Activated gamma-delta T cell treated with Interleukin-2 at 50 U/mL for 16 hours (primary cell): ENCODE measurements at places on chromosomes 4 and X.

- DNase-seq, result no peak
These were observed 201.5 kb downstream of the NWD2 start for GRCh38 chr4:37446016-37446415.

GRCh38 chrX:68697465-68698125, 50.1 kb downstream of the STARD8 start:
- no peak for DNase-seq

GRCh38 chrX:34653811-34654210, 3.3 kb downstream of the TMEM47 start:
- no peak for DNase-seq

DNA sequence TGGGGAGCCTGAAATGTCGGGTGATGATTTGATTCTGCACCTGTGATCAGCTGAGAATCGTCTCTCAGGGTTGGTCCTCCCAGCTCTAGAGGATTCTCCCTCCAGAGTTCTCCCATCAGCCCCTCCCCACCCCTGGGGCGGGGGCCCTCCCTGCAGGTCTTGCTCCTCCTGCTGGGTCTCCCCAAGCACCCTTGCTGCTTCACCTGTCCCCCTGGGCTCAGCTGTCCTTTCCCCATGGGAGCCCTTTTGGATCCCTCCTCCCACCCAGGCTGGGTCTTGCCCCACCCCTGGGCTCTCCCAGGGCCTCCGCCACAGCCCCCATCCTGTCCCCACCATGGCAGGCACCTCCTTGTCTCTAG, 22.2 kb downstream of the PSAPL1 start:
- DNase-seq, result no peak

- DNase-seq, result no peak
These were observed 136.2 kb downstream of the CFAP299 start for GRCh38 chr4:80471756-80472155.

DNA sequence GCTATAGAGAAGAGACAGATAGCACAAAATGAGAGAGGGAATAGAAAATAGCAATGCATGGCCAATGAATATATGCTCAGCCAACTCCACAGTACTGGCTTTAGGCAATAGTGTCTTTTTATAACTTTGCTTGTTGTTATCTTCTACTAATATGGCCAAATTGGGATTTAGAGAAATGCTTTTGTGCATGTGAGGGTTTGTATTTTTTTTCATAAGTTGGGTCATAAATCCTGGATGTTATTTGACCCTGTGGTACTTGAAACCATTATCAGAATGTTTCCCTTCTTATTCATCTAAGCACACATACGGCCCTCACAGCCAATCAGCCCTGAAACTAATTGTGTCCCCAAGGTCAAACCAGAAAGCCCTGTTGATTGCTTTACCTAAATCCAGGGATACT, 35.2 kb upstream of the LPAR4 start:
- no peak for DNase-seq

GRCh38 chr4:170497689-170498088, 407.9 kb upstream of the AADAT start:
- no peak for DNase-seq

DNA sequence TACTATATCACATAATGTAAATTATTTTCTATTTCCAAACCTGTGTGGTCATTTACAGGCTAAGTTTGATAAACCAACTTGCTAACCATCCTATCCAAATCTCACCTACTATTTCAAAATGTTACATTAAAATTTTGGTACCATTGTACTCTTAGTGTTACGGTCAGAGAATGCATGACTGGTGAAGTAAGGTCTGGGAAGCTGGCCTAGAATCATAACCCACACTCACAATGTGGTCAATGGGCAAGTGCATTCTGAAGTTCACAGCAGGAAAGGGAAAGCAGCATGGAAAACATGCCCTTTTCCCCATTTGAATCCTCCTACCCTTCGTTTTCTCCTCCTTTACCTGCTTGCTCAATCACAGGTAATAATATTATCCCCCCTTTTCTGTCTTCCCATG, 54.4 kb downstream of the PPP3CA start:
- no peak for DNase-seq

DNA sequence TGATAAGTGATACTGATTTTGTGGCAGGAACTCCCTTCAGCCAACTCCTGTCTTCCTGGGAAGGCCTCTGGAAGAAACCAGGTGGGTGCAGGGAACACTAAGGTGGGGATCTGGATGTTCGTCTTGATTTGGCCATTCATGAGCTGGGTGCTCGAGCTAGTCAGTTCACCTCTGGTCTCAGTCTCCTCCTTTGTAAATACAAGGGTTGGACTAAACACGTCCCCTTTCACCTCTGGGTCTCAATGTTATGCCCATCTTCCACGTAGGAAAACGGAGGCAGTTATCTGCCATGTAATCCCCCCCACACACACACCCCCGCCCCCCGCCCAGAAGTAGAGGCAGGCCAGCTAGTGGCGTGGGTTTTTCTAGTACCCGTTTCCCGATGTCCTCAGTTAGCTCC, 4.1 kb upstream of the RS1 start:
- no peak for DNase-seq

- no peak for DNase-seq
These were observed 26.1 kb downstream of the KLHL34 start for GRCh38 chrX:21632027-21632426.

DNA sequence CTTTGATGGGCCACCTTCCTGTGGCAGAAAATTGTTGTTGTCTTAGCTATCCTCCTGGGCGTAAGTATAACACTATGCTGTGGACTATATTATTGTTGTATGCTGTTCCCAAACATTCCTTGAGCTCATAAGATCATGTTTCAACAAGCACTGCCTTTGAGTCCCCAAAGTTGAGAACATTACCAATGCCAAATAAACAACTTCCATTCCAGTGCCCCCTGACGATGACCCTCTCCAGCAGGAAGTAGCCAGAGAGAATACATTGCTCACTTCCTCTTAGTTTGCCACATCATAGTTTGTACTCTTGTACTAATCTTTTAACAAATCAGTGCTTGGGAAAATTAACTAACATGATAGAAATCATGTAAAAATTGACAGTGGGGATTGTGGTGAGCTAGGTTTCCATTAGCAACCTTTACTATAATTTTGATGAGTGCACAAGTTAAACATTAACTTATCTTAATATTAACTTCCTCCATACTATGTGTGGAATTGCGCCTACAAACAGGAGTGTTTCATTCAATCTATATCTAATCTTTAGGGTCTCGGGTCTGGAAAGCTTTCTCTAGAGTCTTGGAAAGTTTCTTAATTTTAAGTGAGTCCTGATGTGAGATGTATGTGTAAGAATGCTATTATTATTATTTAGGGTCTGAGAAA, 20.3 kb upstream of the DHX15 start:
- DNase-seq, result no peak

DNA sequence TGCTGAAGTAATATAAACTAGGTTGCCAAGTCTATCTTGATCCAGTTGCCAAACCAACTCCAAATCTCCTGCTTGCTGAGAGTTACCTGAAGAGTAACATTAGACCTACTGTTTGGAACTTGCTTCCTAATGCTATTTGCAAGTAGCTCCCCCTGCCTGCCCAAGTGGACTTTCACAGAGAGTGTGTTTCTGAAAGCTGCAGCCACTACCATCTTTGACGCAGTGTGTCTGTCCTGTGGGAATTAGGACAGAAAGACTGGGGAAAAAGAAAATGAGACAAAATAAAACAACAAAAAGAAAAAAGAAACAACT, 195.0 kb upstream of the HS3ST1 start:
- no peak for DNase-seq

DNA sequence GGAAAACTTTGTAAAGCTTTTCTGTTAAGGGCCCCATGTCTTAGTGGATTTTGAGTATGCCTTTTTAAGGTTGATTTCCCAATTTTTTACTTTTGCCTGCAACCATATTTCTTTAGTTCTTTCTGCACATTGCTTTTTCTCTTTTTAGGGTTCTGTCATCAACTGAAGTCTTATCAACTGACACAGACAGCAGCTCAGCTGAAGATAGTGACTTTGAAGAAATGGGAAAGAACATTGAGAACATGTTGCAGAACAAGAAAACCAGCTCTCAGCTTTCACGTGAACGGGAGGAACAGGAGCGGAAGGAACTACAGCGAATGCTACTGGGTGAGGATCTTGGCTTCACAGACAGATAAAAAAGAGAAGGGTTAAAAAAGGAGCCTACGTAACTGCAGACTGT, 27.8 kb downstream of the TAF1 start:
- no peak for DNase-seq

GRCh38 chr4:141524116-141524515, 112.3 kb upstream of the IL15 start:
- DNase-seq, result no peak

DNA sequence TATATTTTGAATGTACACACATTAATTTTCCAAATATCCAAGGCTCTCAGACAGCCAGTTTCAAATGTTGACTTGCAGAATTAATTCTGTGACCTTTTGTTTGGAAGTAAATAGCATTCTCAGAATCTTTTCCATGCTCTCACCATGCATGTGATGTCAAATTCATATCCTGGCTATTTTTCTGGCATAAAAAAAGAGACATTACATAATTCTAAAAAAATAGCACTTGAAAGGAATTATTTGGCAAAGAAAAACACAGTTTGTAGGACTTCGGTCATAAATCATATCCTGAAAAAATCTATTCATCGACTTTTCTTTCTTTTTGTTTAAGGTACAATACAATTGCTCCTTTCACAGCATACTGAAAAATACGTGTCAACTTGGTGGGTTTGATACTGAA, 111.2 kb downstream of the GLRA3 start:
- DNase-seq, result no peak

- no peak for DNase-seq
These were observed 558.9 kb downstream of the SPOCK3 start for GRCh38 chr4:166675411-166675810.

DNA sequence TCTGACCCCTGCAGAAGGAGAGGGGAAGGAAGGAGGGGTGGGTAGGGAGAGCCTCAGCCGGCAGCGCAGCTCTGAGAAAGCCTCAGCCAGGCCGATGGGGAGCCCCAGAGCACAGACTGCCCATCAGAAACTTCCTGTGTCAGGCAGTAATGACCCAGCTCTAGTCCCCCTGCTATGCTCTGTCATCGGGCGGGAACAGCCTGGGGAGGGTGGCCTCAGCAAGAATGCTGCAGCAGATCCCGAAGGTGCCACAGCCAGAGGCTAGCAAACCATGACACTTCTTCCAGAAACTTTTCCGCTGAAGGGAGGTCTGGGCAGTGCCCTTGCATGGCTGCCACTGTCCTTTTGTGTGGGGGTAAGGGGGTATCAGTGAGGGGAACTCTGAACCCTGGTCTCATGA, 279.0 kb downstream of the BCOR start:
- DNase-seq, result no peak

DNA sequence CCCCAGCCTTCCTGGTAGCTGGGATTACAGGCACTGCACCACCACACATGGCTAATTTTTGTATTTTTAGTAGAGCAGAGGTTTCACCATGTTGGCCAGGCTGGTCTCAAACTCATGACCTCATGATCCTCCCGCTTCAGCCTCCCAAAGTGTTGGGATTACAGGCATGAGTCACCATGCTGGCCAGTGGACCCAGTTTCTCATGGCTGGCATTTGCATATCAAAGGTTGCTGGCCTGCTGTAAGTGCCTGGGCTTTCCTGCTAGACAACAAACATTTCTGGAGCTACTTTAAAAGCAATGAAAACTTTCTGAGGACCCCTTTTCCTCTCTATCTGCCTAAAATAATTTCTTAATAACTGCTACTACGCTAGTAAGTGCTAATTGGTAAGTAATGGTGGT, 228.2 kb downstream of the PCDH10 start:
- no peak for DNase-seq
